ENCODE measurements at places on chromosomes 4 and X. TPM values are rescaled to one million over a fixed set of nuclear protein-coding genes. Genes with fewer than 3 reads are reported as not detected.

The FGFBP2 gene
- not detected for total RNA-seq

DNA sequence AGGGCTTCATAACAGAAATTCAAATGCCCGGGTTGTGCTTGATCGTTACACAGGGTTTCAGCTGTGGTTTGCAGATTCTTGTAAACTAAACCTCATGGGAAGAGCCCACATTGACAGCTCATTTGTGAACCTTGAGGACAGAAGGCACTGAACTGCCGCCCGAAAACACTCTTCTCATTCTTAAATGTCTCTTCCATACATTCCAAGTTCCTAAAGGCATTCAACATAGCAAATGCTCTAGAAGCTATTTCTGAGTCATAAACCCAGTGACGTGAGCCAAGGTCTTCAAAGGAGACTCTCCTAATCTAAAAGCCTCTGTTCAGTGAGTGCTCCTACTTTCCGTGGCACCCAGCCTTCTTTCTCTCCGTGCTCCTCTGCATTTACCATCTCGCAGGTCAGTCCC lies 737.8 kb upstream of the FRG1 start:
- H3K4me1 ChIP-seq: peaks cover 5% of the 10 kb centered on the region
- H3K4me3 ChIP-seq: peak overlapping the region; percentile 26
- H3K36me3 ChIP-seq: no peaks in the 10 kb centered on the region

The ADGRL3 gene
- 2.5 TPM for total RNA-seq

- H3K4me1 ChIP-seq: no peaks in the 10 kb centered on the region
- no peak overlapping the region for H3K27ac ChIP-seq
- H3K27me3 ChIP-seq: no peaks in the 10 kb centered on the region
- DNase-seq: no peak
- no peak overlapping the region for H3K4me3 ChIP-seq
Measured at GRCh38 chrX:31836479-31836878, 764.6 kb upstream of the FTHL17 start.

GRCh38 chrX:142483965-142484364 lies 278.9 kb upstream of the MAGEC2 start:
- DNase-seq: no peak
- H3K27ac ChIP-seq: no peak overlapping the region
- no peaks in the 10 kb centered on the region for H3K27me3 ChIP-seq
- H3K36me3 ChIP-seq: no peaks in the 10 kb centered on the region

GRCh38 chr4:8819473-8820177 lies 52.0 kb downstream of the HMX1 start:
- H3K27me3 ChIP-seq: no peaks in the 10 kb centered on the region
- no peak overlapping the region for H3K27ac ChIP-seq
- no peak for DNase-seq
- H3K4me3 ChIP-seq: no peak overlapping the region
- no peaks in the 10 kb centered on the region for H3K36me3 ChIP-seq

GRCh38 chr4:5996641-5997040 lies 21.6 kb downstream of the C4orf50 start:
- no peak overlapping the region for H3K27ac ChIP-seq
- no peak for DNase-seq
- no peaks in the 10 kb centered on the region for H3K4me1 ChIP-seq
- no peaks in the 10 kb centered on the region for H3K27me3 ChIP-seq
- no peaks in the 10 kb centered on the region for H3K36me3 ChIP-seq
- H3K4me3 ChIP-seq: no peak overlapping the region

GRCh38 chr4:77050962-77051361 lies 24.8 kb downstream of the CCNI start:
- H3K36me3 ChIP-seq: peaks cover 30% of the 10 kb centered on the region
- H3K4me1 ChIP-seq: peaks cover 2% of the 10 kb centered on the region
- H3K4me3 ChIP-seq: no peak overlapping the region
- no peak for DNase-seq

GRCh38 chrX:155923200-155923599 lies 42.1 kb downstream of the VAMP7 start:
- no peak overlapping the region for H3K27ac ChIP-seq
- no peak overlapping the region for H3K4me3 ChIP-seq
- peaks cover 2% of the 10 kb centered on the region for H3K36me3 ChIP-seq

DNA sequence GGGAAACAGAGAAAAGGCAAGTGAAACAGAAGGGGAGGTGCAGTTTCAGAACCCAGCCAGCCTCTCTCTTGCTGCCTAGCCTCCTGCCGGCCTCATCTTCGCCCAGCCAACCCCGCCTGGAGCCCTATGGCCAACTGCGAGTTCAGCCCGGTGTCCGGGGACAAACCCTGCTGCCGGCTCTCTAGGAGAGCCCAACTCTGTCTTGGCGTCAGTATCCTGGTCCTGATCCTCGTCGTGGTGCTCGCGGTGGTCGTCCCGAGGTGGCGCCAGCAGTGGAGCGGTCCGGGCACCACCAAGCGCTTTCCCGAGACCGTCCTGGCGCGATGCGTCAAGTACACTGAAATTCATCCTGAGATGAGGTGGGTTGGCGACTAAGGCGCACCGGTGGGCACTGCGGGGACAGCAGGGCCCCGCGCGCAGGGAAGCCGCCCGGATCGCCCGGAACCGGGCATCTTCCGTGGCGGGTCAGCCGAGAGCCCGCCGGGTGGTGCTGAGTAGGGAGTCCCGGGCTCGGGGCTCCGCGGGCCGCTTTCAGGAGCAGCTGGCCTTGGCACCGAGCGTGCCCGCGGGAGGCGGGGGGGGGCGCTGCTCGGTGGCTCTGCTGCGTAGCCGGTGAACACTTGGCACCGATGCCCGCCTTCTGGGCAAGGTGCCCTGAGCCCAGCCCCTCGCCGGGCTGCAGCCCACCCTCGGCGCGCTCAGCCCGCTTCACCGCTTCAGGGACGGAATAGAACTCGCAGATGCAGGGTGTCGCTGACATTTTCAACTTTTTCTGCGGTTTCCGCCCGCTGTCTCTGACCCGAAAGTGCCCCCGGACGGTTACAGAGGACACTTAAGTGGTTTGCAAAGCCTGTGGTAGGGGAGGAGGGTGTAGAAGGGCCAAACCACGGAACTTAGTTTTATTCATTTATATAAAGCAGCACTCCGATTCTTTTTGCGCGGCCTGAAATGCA lies at the start of gene CD38:
TSS of gene CD38 (plus strand) at position 40 of the 953 bp plus-strand sequence. CDS start at position 127, 87 bp downstream.
- H3K27ac ChIP-seq: no peak within 1 kb of the TSS
- no peak for DNase-seq

The MAGEA9B gene
- total RNA-seq: not detected

The TMSB15A gene
- total RNA-seq: 32.8 TPM

- no peak overlapping the region for H3K27ac ChIP-seq
- no peak overlapping the region for H3K4me3 ChIP-seq
- no peak for DNase-seq
- no peaks in the 10 kb centered on the region for H3K4me1 ChIP-seq
- H3K27me3 ChIP-seq: no peaks in the 10 kb centered on the region
Measured at GRCh38 chrX:140821280-140821679, 111.7 kb downstream of the LINC00632 start.

- H3K27me3 ChIP-seq: peaks cover 36% of the 10 kb centered on the region
- no peak overlapping the region for H3K27ac ChIP-seq
- no peak overlapping the region for H3K4me3 ChIP-seq
- H3K36me3 ChIP-seq: no peaks in the 10 kb centered on the region
- H3K4me1 ChIP-seq: no peaks in the 10 kb centered on the region
Measured at GRCh38 chr4:8853249-8853648, 18.4 kb downstream of the HMX1 start.

The SPARCL1 gene
- total RNA-seq: not detected

DNA sequence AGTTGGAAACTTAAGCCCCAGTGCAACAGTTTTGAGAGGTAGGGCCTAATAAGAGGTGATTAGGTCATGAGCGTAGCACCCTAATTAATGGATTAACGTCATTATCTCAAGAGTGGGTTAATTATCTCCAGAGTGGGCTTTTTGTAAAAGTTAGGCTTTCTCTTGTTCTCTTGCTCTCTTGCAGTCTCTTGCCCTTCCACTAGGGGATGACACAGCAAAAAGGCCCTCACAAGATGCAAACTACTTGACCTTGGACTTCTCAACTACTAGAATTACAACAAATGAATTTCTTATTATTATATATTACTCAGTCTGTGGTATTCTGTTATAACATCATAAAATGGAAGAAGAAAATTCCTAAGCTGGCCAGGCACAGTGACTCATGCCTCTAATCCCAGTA lies 22.1 kb upstream of the NDST3 start:
- H3K27me3 ChIP-seq: no peaks in the 10 kb centered on the region
- H3K4me1 ChIP-seq: no peaks in the 10 kb centered on the region
- no peaks in the 10 kb centered on the region for H3K36me3 ChIP-seq
- no peak overlapping the region for H3K4me3 ChIP-seq
- no peak overlapping the region for H3K27ac ChIP-seq

DNA sequence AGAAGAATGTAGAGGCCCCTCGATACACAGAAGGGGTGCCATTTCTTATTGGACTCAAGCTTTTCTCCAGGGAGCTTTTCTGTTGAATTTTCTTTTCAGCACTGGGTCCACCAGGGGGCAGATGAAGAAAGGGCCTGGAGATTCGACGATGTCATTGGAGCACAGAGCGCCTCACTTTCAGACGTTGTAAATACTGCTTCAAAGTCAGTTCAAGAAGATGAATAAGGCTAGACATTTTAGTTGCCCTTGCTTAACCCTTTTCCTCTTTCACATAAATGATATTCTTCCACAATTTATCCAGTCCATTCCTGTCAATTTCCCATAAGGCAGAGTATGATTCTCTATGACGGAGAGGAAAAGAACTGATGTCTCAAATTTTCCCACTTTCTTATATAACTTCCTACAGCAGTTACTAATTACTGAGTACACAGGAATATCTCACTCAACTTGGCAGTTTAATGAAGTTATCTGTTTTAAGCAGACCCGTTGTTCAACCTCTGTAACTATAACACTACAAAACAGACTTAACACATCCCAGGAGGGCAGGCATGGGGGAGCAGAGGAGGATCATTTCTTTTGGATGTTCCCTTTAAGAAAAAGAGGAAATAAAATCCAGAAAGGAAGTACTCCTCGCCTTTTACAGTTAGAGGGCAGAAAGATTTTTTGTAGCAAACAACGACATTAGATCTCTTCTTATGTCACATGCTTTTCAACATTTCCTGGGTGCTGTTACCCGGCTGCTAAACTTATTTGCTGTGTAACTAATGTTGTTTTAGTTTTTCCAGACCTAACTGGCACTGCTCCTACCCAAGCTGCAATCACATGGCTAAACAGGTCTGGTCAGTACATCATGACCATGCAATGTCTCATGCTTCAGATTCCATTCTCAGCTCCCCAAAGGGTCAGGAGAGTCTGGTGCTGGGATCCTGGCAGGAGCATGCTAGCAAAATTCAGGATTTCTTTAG lies 12.2 kb upstream of the CENPU start:
- no peak overlapping the region for H3K4me3 ChIP-seq
- H3K36me3 ChIP-seq: no peaks in the 10 kb centered on the region
- no peak overlapping the region for H3K27ac ChIP-seq
- no peaks in the 10 kb centered on the region for H3K27me3 ChIP-seq

DNA sequence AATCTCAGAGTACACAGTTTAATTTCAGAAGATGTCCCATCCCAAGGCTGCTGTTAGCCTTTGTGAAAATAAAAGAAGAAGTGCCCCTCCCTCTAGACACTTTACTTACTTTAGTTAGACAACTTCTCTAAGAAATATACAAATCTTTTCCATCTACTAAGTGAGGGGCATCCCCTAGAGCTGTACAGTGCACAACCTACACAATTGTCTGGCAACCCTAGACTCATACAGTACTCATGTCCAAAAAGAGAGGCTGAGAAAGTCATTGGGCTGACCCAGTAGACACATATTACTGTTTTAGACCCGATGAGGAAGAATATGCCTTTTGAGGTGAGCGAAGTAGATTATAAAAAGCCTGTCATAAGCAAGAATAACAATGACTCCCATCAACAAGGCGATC lies 297.6 kb downstream of the IDS start:
- H3K4me3 ChIP-seq: no peak overlapping the region
- DNase-seq: no peak
- H3K4me1 ChIP-seq: no peaks in the 10 kb centered on the region
- H3K27ac ChIP-seq: no peak overlapping the region
- no peaks in the 10 kb centered on the region for H3K27me3 ChIP-seq

The PRPS2 gene
- total RNA-seq: 48.0 TPM

The MAGEA12 gene
- not detected for total RNA-seq

DNA sequence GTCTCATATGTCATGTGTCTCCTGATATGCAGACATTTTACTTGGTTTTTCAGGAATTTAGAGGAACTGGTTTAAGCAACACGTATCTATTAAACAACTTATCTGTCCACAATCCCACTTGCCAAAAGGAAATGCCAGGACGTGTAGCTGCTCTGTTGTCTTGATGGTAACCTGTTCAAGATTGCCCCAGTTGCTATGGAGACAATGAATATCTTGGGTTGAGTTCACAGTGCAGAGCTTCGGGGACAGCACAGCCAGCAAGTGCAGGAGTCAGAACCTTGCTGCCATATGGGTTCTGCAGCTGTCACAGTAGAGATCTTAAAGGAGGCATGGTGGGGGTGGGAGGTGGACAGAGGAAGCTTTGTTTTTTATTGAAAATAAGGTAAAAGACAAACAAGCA lies 28.7 kb upstream of the FAM9B start:
- H3K27ac ChIP-seq: no peak overlapping the region
- no peaks in the 10 kb centered on the region for H3K36me3 ChIP-seq
- DNase-seq: no peak
- no peaks in the 10 kb centered on the region for H3K27me3 ChIP-seq

- H3K4me1 ChIP-seq: peaks cover 11% of the 10 kb centered on the region
- no peak for DNase-seq
- no peak overlapping the region for H3K4me3 ChIP-seq
- H3K36me3 ChIP-seq: no peaks in the 10 kb centered on the region
Measured at GRCh38 chr4:146245850-146246249, 31.5 kb downstream of the REELD1 start.

DNA sequence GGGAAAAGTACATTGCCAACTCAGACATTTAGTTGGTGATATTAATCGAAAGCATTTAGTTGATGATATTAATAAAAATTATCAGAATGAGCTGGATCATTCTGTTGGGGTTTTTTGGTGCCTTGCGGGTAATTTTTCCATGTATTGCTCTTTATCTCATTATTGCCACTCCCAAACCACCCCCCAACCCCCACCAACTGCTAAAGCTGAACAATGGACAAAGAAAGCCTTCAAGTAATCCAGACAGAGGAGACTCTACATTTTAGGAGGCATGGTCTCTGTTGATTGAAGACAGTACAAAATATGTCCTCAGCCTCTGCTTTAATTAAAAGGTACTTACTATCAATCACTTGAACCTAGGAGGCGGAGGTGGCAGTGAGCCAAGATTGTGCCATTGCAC lies 22.5 kb downstream of the PDK3 start:
- H3K4me1 ChIP-seq: no peaks in the 10 kb centered on the region
- DNase-seq: no peak
- no peaks in the 10 kb centered on the region for H3K36me3 ChIP-seq
- no peak overlapping the region for H3K27ac ChIP-seq
- H3K27me3 ChIP-seq: no peaks in the 10 kb centered on the region

DNA sequence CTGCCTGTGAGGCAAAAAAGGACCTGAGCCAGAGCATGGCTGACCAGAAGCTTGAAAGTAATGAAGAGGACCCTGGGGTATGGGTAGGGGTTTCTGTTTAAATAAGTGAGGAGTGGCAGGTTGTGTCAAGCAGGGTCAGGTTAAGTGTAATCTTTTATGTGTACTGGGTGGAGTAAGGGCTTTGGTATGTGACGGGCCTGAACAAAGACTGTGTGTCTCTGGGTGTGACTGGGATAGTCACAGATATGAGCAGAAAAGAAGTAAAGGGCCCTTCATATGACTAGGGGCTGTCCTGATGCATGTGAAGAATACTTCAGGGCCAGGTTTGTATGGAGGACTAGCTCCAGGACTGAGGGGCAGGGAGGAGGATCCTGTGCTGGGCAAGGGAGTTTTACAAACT lies 82.4 kb downstream of the ITIH6 start:
- no peaks in the 10 kb centered on the region for H3K36me3 ChIP-seq
- H3K27me3 ChIP-seq: peaks cover 1% of the 10 kb centered on the region
- H3K27ac ChIP-seq: no peak overlapping the region
- H3K4me3 ChIP-seq: no peak overlapping the region
- DNase-seq: no peak

Data from IMR-90 (cell line).